ENCODE measurements at places on chromosomes 12 and 14.

GRCh38 chr12:48029491-48030172, 25.4 kb upstream of the COL2A1 start:
- DNase-seq, result no peak

GRCh38 chr12:92459850-92460249, 242.9 kb upstream of the PLEKHG7 start:
- no peak for DNase-seq

DNA sequence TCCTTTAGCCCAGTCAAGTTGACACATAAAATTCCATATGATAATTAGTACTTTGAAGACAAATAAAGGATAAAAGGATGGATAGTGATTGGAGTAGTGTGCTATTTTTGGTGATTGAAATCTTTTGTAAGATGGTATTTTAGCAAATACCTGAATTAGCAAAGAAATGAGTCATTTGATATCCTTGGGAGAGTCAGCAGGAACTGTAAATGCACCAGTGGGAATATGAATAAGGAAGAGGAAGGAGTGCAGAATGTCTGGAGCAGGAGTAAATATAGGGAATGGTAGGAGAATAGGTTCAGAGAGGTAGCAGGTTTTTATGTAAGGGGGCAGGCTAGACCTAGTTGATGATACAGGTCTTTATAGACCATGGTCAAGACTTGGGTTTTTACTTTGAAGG, 75.0 kb downstream of the TRMT5 start:
- no peak for DNase-seq

- no peak for DNase-seq
These were observed 87.8 kb upstream of the PDE3A start for GRCh38 chr12:20280515-20280914.

GRCh38 chr14:89198544-89199329, 218.3 kb downstream of the FOXN3 start:
- no peak for DNase-seq

DNA sequence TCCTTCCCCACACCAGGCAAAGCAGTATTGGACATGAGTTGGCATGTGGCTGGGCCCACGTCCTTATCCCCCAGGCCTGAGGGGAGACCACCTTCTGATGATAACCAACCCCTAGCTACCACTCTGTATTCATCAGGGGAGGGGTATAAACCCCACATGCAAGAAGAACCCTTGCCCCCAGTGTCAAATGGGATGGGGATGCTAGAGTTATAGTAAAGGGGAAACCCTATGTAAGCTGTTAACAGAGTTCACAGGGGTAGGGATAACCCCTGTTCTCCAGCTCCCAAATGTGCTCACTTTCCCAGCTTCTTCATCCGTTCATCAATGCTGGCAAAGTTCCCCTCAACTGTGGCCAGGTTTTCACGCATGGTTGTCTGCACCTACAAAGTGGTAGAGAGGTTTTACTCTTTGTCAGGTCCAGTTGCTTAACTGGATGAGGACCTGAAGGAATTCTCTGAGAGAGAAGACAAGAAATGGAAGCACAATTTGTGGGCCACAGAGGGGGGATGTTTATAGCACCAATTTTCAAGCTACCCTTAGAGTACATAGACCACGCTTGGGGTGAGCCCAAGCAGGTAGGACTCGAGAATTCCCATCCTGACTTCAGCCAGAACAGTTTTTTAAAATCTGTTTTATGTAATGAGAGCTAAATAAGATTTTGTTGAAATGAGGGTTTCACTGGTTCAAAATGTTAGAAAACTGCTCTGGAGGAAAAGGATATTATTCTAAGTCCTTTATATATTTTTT, 7.9 kb downstream of the MBD6 start:
- no peak for DNase-seq

- no peak for DNase-seq
These were observed 29.8 kb downstream of the FIGNL2 start for GRCh38 chr12:51818566-51819300.

GRCh38 chr12:92827836-92828431, 101.2 kb downstream of the EEA1 start:
- peak; percentile 27 for DNase-seq

DNA sequence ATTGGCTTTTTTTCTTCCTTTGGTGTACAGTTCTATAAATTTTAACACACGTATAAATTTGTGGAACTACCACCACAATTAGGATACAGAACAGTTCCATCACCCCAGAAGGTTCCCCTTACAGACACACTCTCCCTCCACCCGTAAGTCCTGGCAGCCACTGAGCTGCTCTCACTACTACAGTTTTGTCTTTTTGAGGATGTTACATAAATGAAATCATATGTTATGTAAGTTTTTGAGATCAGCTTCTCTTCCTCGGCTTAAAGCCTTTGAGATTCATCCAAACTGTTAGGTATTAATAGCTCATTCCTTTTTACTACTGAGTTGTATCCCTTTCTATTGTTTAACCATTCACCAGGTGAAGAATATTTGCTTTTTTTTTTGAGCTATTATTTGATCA, 74.3 kb upstream of the SLC24A4 start:
- DNase-seq, result no peak

DNA sequence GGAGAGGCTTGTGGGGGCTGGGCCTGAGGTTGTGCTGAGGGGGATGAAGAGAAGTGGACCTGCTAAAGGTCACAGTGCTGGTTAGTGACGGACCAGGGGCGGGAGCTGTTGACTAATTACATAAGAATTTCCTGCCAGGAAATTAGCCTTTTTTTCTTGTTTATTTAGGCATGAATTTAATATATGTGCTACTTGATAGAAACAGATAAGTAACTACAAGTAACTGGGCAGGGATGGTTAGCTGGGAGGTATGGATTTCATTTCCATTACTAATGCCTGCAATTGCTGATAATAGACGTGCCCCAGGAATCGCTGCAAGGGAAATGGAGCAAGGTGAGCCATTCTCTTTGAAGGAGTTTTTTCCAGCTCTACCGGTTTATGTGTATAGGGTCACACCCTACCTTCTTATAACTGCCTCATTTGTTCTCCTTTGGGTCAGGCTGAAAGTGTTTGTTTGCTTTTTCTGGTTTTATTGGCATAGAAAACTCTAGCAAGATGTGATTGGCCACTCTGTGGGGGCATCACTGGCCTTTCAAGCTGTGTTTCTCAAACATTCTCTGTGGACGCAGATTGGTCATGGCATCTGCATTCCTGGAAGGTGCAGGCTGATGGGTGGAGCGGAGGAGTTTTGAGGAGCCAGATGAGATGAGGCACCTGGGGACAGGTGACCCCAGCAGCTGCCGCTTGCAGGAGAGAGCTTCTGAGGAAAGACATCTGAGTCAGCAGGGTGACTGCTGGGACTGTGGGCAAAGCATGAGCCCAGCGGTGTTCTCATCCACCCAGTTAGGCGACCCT, 19.0 kb upstream of the GPRC5A start:
- no peak for DNase-seq

DNA sequence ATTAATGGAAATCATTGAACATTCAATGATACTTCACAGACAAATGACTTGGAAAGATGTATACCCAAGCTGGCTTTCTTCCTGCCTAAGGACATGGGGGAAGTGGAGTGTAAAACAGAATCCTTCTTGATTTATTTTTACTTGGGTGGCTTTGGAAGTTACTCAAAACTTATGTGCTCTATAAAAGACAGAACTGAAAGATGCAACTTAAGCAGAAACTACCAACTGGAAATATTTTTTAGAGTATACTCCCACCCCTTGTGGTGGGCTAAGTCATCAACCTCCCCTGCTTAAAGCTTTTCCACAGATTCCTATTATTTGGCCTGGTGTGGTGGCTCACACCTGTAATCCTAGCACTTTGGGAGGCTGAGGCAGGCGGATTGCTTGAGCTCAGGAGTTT, 126.0 kb upstream of the ATP2B1 start:
- no peak for DNase-seq

GRCh38 chr12:69583203-69583602, 2.1 kb upstream of the CCT2 start:
- no peak for DNase-seq
